SJSA1 (cell line): ENCODE measurements at places on chromosomes 1 and 21.

- peak; percentile 78 for DNase-seq
Measured at GRCh38 chr21:41622831-41623548, 115.0 kb upstream of the TMPRSS2 start.

DNA sequence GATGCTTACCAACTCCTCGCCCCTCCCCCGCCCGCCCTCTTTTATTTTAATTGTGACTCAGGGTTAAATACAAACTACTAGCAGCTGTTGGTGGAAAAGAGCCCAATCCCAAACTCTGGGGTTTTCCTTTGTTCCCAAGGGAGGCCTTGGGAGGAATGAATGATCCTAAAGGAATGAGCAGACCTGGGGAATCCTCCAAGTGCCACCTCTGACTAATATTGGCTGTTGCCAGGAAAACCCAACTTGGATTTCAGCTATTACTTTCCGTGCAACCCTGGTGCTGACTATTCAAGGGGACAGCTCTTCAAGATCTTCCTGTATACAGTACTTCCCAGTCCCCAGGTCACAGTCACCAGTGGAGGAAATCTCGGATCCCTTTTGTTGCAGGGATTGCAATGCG lies 1.3 kb upstream of the S100A10 start:
- DNase-seq = peak; percentile 93

- no peak for DNase-seq
Measured at GRCh38 chr1:88466011-88466410, 218.1 kb upstream of the PKN2 start.

DNA sequence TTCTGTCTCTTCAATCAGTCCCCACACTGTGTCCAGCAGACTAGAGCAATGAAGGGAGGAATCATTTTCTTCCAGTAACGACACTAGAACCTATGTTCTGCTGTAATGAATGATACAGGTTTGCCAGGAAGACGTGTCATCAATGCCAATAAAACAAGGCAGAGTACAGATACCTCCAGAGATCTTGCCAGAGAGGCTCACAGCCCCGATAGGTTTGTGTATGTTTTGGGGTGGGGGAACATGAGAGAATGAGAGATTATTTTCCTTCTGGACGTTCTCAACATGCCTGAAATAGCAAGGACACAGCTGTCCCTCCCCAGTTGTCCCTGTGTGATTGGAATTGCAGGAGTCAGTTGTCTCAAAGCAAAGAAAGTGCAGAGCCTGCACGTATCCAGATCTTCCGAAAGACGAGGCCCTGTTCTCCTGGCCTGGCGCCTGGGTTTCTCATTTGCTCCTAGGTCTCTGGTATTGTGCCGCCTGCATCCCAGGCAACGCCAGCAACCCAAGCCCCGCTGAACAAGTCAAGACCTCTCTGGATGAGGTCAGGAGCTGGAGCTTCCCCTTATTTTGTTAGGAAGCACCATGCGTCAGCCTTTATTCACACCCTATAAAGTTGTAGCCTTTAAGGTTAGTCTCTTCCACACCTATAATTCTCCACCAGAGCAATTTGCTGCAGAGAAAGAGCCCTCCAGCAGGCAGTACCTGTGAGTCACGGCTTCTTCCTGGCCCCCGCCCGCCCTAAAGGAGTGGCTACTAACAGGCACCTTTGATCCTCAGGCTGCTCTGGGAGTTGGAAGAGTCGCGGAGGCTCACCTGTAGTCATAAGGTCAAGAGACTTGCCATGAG lies 130.5 kb downstream of the TOMM20 start:
- no peak for DNase-seq

DNA sequence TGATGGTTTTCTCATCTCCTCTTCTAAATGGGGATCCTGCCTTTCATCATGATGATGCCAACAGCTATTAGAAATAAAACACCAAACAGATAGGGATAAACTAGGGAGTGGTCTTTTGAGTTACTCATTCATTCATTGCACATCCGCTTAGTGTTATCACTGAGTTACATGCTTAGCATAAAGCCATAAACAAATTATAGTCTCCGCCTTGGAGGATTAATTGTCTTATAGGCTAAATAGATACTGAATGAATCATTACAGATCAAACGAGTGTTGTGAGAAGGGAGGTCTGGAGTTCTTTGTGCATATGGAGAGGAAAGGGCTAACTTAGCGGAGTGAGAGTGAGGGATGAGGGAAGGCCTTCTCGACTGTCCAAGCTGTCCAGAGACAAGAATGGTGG lies 19.8 kb upstream of the GUCA2B start:
- DNase-seq = no peak

- DNase-seq = no peak
Measured at GRCh38 chr1:9721606-9722377, 70.3 kb downstream of the PIK3CD start.

DNA sequence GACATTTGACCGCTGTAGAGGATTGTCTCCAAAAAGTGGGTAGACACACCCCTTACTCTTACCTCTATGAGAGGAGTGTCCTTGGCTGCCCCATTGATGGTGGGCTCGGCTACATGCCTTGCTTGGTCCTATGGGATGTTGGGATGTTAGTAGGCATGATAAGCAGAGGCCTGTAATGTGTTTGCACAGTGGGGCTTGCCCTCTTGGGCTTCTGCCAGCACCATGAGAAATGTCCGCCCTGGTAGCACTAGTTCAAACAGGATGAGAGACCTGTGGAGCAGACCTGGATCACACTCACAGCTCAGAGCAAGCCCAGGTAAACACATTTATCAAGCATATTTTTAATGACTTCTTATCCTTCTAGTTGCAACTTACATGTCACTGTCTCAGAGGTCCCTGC lies 54.2 kb downstream of the SH3GLB1 start:
- DNase-seq = no peak

DNA sequence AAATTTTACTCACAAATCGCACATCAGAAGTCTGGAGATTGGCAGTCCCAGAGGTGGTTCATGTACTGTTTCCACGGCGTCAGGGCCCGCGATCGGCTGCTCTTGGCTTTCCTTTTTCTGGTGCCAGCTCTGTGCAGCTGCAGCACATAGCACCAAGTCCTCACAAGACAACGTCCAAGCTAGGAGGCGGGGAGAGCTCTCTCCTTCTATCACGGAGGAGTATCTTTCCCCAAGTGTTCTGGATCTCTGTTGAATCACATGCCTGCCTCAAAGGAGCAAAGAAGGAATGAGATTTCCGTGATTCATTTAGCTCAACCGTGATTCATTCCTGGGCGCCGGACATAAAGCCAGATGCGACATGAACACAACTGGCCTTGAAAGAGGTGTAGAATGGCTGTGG lies 25.5 kb downstream of the MT1HL1 start:
- DNase-seq = no peak

- DNase-seq = no peak
Measured at GRCh38 chr21:14243874-14244273, 27.9 kb downstream of the RBM11 start.

GRCh38 chr1:14955976-14956375 lies 197.6 kb upstream of the TMEM51 start:
- DNase-seq = no peak

DNA sequence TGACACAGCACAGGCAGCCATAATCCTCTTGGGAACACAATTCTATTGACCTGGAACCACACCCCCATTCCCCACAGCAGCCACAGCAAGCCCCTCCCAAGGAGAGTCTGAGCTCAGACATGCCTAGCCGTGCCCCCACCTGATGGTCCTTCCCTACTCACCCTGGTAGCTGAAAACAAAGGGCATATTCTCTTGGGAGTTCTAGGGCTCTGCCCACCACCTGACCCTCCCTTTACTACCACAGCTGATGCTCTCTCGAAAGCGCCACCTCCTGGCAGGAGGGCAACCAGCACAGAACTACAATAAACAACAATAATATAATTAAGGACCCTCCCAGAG lies 184.8 kb upstream of the COA6 start:
- no peak for DNase-seq

GRCh38 chr1:224168859-224169380 lies 14.1 kb upstream of the DEGS1 start:
- DNase-seq = no peak

GRCh38 chr1:160163615-160164014 lies 12.2 kb downstream of the ATP1A4 start:
- DNase-seq = no peak

DNA sequence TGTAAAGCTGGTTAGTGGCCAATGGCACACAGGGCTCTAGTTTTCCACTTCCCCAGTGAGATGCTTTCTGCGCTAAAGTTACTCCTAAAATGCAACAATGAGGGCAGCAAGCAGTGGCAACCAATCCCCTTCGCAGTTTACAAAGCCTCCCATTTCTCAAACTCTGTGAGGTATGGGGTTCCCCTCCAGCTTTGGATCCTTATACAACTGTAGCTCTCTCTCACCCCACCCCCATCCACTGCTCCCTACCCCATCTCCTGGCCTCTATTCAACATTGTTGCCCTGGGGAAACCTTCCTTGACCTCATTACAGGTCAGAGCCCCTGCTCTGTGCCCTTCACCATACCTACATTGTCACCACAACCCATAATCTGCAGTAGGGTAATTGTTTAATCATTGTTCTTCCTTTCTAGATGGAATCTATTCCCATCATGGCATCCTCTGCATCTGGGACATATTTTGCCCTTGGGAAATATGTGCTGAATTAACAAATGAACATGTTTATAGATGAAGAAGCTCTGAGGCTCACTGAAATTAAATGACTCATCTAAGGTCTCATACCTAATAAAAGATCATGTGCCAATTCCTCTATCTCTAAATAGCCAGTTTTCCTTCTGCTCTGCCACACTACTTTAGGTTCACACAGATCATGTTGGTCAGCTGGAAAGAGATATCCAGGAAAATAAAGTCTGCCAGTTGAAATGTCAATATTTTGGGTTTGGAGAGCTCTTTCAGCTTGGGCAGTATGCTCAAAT lies 12.6 kb downstream of the KIAA0040 start:
- no peak for DNase-seq

- no peak for DNase-seq
Measured at GRCh38 chr21:43371786-43372185, 55.1 kb downstream of the SIK1 start.

- DNase-seq = peak; percentile 75
Measured at GRCh38 chr1:113975211-113975895, 3.9 kb upstream of the OLFML3 start.

- DNase-seq = no peak
Measured at GRCh38 chr1:173507205-173507846, 30.2 kb downstream of the PRDX6 start.

DNA sequence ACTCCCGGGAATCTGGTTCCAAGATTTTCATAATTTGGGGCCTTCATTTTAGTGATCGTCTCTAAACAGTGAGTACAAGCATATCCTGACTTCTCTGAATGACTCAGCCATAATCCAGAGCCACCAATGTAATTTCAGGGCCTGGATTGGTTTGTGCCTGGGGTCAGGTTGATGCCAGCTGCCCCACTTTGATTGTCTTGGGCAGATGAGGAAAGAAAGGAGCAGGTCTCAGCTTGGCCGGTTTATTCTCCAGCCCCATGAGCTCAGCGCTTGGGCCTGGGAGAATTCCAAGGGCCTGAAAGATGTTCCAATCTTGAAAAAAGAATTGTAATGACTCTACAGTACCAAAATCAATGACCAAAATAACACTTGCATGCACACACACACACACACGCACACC lies 71.2 kb upstream of the ECE1 start:
- no peak for DNase-seq

DNA sequence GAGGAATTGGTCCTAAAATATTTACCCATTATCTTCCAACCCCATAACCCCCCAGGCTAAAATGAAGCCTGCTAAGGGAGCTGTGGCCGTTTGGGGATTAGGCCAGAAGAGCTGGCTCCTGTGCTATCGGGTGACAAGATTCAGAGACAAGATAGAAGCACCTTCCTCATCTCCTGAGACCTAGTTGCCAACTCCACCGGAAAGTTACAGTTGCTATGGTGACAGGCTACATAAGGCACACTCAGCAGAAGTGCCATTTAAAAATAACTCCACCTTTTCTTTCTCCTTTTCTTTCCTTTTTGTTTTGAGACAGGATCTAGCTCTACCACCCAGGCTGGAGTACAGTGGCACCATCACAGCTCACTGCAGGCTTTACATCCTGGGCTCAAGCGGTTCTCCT lies 43.6 kb upstream of the ROR1 start:
- no peak for DNase-seq

DNA sequence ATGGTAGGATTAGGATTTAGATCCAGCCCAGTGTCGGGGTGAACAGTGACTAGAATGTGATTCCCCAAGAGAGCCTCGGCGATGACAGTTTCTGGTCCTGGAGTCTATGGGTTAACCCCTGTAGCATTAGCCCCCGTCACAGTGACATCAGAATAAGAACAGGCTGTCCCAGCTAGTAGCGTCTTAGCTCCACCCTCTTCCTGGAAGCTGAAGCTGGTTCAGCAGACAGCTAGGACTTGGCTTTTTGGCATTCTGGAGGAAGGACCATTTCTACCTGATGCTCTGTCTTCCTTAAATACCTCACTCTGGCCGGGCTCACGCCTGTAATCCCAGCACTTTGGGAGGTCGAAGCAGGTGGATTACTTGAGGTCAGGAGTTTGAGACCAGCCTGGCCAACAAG lies 5.0 kb downstream of the NDUFS2 start:
- DNase-seq = no peak

GRCh38 chr1:221306239-221306638 lies 427.0 kb downstream of the HLX start:
- DNase-seq = no peak

GRCh38 chr1:217946511-217946910 lies 315.4 kb downstream of the SPATA17 start:
- DNase-seq = no peak

GRCh38 chr1:179253286-179253972 lies 24.0 kb upstream of the ABL2 start:
- no peak for DNase-seq

GRCh38 chr1:155022927-155023236 lies 10.7 kb downstream of the DCST2 start:
- no peak for DNase-seq

GRCh38 chr21:22120616-22121266 lies 1122.5 kb downstream of the NCAM2 start:
- DNase-seq = no peak

GRCh38 chr1:37315371-37315846 lies 159.0 kb upstream of the ZC3H12A start:
- DNase-seq = no peak

DNA sequence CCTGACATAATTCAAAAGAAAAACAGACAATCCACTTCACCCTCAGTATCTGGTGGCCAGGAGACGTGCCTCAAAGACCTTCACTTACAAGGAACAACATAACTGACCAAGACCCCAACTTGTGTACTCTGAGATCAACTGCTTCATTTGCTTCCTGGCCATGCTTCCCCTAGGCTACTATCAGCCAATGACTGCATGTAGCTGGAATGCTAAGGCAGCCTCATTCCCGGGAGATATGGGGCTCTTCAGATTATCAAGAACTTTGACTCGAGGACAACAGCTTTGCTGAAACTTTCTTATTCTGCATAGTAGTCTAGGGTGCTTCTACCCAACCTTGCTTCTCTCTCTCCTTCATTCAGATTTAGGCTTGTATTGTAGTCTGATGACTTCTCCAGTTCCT lies 11.7 kb upstream of the UCK2 start:
- peak; percentile 6 for DNase-seq

- no peak for DNase-seq
Measured at GRCh38 chr1:8092657-8093056, 66.5 kb upstream of the ERRFI1 start.
